ENCODE measurements at places on chromosomes 3 and 15. TPM values are rescaled to one million over a fixed set of nuclear protein-coding genes. Genes with fewer than 3 reads are reported as not detected.
A peak's percentile ranks its signal among the peaks of the same experiment; 100 is the strongest.

- H3K27ac ChIP-seq, result no peak overlapping the region
- DNase-seq, result peak; percentile 50
- peaks cover 5% of the 10 kb centered on the region for H3K4me1 ChIP-seq
- H3K4me3 ChIP-seq, result no peak overlapping the region
- H3K36me3 ChIP-seq, result no peaks in the 10 kb centered on the region
- H3K27me3 ChIP-seq, result no peaks in the 10 kb centered on the region
Measured at GRCh38 chr3:16249336-16249735, 15.4 kb downstream of the DPH3 start.

DNA sequence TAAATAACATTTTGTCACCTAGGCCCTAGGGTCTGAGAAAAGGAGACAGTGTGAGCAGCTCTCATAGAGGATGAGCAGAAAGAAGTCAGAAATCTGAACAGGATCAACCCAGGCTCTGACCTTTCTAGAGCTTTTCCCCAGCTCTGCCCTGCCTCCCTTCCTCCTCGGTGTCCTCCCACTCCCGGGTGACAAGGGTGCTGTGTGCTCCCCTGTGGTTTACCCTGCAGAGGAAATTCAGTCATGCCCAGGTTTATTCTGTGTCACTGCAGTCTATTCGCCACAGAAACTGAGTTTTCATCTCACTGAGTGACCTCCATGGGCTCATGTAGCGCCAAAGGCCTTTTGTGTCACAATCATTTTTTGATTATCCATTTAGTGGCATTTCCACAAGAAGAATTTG is 76.6 kb downstream of the IL12A start:
- no peaks in the 10 kb centered on the region for H3K27me3 ChIP-seq
- no peaks in the 10 kb centered on the region for H3K4me1 ChIP-seq
- H3K36me3 ChIP-seq, result no peaks in the 10 kb centered on the region
- no peak for DNase-seq
- H3K27ac ChIP-seq, result no peak overlapping the region
- no peak overlapping the region for H3K4me3 ChIP-seq

GRCh38 chr15:100334905-100335304 is 6.9 kb downstream of the ADAMTS17 start:
- no peaks in the 10 kb centered on the region for H3K27me3 ChIP-seq
- no peaks in the 10 kb centered on the region for H3K36me3 ChIP-seq
- no peaks in the 10 kb centered on the region for H3K4me1 ChIP-seq

Gene CD80
- 0.74 TPM for total RNA-seq

Gene GASK1A
- total RNA-seq, result 18.7 TPM

Gene USP50
- total RNA-seq, result 30.4 TPM

Gene KNG1
- total RNA-seq, result 0.43 TPM

Measured in testis (tissue), 5 donors.